A549 treated with CpdA at 1 μM for 4 hours (cell line): ENCODE measurements at places on chromosomes 12 and 14. TPM values are rescaled to one million over a fixed set of nuclear protein-coding genes. Genes with fewer than 3 reads are reported as not detected.

PDZRN4 gene
- not detected in 5 replicates for total RNA-seq

C12orf56 gene
- total RNA-seq: 0.03 to 0.30 TPM (median 0.15 TPM) in 4 of 5 replicates, not detected in the other

DERA gene
- total RNA-seq: 40.1 to 53.2 TPM (median 42.5 TPM) in 5 replicates

ACACB gene
- total RNA-seq: 4.4 to 8.0 TPM (median 6.8 TPM) in 5 replicates

DCD gene
- not detected in 5 replicates for total RNA-seq

MYF5 gene
- not detected in 5 replicates for total RNA-seq

NTF3 gene
- total RNA-seq: not detected in 5 replicates

FAM90A1 gene
- total RNA-seq: 0.06 to 0.14 TPM (median 0.09 TPM) in 4 of 5 replicates, not detected in the other

TPH2 gene
- total RNA-seq: not detected in 5 replicates

CCDC175 gene
- total RNA-seq: not detected in 5 replicates

JDP2 gene
- 15.7 to 25.3 TPM (median 22.0 TPM) in 5 replicates for total RNA-seq

CLEC1B gene
- not detected in 5 replicates for total RNA-seq

ZDHHC22 gene
- total RNA-seq: 0.20 to 0.37 TPM (median 0.31 TPM) in 5 replicates

VPS33A gene
- total RNA-seq: 18.4 to 20.1 TPM (median 19.5 TPM) in 5 replicates

MUCL1 gene
- not detected in 5 replicates for total RNA-seq

RIPK3 gene
- total RNA-seq: not detected in 5 replicates

SMOC1 gene
- 15.6 to 24.6 TPM (median 21.7 TPM) in 5 replicates for total RNA-seq

HSP90AA1 gene
- 890 to 1,306 TPM (median 934 TPM) in 5 replicates for total RNA-seq

PSEN1 gene
- 58.0 to 69.9 TPM (median 60.3 TPM) in 5 replicates for total RNA-seq

BRF1 gene
- 22.2 to 28.9 TPM (median 27.6 TPM) in 5 replicates for total RNA-seq

RFX4 gene
- total RNA-seq: not detected in 5 replicates

GMFB gene
- 36.4 to 97.2 TPM (median 37.5 TPM) in 5 replicates for total RNA-seq

GLT1D1 gene
- total RNA-seq: not detected in 5 replicates

ADGRD1 gene
- 0.19 to 0.57 TPM (median 0.32 TPM) in 5 replicates for total RNA-seq

METTL25 gene
- 3.1 to 3.3 TPM (median 3.3 TPM) in 5 replicates for total RNA-seq

ORMDL2 gene
- 60.9 to 104 TPM (median 99.8 TPM) in 5 replicates for total RNA-seq
